CD4-positive, alpha-beta T cell (primary cell): ENCODE measurements at places on chromosomes 5 and 9.

DNA sequence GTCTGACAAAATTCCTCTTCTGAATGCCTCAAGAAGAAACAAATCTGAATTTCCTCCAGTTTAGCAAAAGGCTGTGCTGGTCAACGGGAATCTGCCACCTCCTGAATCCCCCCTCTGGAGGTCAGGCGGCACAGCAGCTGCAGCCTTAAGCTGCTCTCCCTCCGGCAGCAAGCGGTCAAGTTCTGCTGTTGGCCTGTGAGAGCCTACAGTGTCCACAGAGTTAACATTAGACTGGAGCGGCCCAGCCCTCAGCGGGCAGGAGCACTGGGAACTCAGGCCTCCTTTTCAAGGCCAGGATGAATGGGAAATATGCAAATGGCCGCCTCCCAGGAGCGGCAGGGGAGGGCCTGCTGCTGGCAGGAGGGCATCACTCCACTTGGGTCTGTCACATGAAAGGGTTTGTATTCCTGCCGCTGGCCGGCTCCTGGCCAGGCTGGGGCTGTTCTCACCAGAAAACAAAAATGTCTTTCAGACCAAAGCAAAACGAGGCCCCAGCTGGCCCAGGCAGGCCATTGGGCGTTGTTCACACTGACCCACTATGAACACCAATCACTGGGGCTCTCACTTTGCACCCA, 8.2 kb downstream of the ACSL6 start:
- H3K27ac ChIP-seq = no peak overlapping the region
- H3K36me3 ChIP-seq = no peaks in the 10 kb centered on the region
- no peaks in the 10 kb centered on the region for H3K27me3 ChIP-seq

- DNase-seq = no peak
- no peaks in the 10 kb centered on the region for H3K4me1 ChIP-seq
- no peaks in the 10 kb centered on the region for H3K27me3 ChIP-seq
Measured at GRCh38 chr9:31030741-31031202, 1353.7 kb upstream of the ACO1 start.

DNA sequence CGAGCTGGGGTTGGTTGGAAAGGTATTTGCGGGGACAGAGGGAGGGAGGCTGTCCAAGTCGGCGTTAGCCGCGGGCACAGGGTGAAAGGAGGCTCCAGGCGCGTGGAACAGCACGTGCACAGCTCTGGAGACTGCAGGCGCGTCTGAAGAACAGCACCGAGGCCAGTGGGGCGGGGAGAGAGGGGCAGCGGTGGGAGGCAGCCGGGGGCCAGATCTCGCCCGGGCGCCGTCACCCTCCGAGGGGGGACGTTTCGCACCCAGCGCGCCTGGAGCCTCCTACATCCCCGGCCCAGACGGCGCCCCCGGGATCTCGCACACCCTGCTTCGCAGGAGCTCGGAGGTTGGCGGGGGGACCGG, 79.6 kb downstream of the NTNG2 start:
- peak overlapping the region; percentile 74 for H3K4me3 ChIP-seq
- no peaks in the 10 kb centered on the region for H3K36me3 ChIP-seq
- peaks cover 34% of the 10 kb centered on the region for H3K4me1 ChIP-seq
- DNase-seq = no peak
- no peak overlapping the region for H3K27ac ChIP-seq
- H3K27me3 ChIP-seq = peaks cover 6% of the 10 kb centered on the region

DNA sequence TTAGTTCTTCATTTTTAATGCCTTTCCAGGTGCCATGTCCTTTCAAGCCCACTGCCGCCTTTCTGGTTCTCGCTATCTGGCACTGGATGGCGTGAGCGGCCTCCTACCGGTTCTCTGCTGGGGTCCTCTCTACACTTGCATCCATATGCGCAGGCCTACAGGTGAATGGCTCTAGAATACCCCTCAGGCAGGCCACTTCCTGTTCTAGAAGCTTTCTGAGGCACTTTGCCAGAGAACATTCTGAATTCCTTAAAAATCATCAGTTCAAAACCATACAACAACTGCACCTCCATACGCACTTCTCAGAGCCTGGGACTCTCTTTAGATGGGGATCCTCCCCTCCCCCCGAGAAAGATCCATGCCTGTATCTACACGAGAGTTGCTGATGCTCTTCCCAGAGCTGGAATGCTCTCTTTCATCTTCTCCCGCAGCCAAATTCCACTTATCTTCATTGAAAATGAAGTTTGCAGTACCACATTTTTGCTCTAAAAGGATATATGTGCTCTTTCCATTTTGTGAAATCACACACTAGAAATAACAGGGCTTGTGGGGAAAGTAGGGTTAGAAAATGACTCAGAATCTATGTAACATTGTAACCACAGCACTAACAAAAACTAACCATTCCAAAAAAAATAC, 1.4 kb upstream of the LHFPL2 start:
- H3K4me1 ChIP-seq = peaks cover 17% of the 10 kb centered on the region
- H3K4me3 ChIP-seq = no peak overlapping the region
- no peak for DNase-seq
- no peak overlapping the region for H3K27ac ChIP-seq
- H3K27me3 ChIP-seq = peaks cover 26% of the 10 kb centered on the region

DNA sequence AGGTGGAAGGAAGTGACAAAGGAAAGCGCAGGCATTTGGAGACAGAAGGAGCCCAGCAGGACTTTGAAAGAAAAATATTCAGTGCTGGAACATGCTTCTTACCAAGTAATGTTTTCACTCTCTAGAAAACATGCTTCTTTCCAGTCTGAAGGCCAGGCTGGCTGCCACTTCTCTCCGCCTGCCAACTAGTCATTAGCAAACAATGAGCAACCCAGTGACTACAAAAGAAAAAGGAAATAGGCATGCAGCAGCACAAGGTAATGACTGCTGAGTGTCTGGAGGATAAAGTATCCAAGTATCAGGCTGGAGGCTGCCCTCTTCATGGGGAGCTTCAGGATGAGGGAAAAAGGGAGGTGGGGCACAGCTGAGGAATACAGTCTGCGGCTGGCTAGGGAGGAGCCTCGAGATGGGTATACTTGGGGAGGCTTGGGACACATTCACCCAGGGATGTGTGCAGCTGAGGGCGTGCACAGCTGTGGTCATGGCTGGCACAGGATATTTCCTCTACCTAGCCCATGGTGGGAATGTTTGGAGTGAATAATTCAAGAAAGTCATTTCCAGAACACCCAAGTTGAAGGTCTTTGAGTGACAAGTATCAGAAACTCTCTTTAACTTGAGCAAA, 161.5 kb upstream of the KIF2A start:
- H3K27me3 ChIP-seq = peaks cover 3% of the 10 kb centered on the region
- no peaks in the 10 kb centered on the region for H3K4me1 ChIP-seq
- no peak for DNase-seq
- no peak overlapping the region for H3K4me3 ChIP-seq

- H3K27me3 ChIP-seq = no peaks in the 10 kb centered on the region
- H3K36me3 ChIP-seq = no peaks in the 10 kb centered on the region
Measured at GRCh38 chr9:68949271-68950000, 64.5 kb downstream of the PRKACG start.

- no peaks in the 10 kb centered on the region for H3K27me3 ChIP-seq
- H3K36me3 ChIP-seq = peaks cover 7% of the 10 kb centered on the region
- no peak for DNase-seq
Measured at GRCh38 chr9:113573046-113573958, 109.8 kb downstream of the RGS3 start.

DNA sequence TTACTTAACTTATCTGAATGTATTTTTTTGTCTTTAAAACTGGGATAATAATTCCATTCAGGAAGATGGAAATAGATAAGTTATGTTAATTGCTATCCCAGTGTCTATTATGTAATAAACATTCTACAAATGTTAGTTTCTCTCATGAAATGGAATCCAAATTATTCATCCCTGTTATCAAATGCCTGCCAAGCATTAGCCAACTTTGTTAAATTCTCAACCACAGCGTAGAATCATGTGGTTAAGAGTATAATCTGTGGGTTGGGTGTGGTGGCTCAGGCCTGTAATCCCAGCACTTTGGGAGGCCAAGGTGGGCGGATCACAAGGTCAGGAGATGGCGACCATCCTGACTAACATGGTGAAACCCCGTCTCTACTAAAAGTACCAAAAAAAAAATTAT, 912.9 kb upstream of the SEMA6A start:
- H3K27me3 ChIP-seq = no peaks in the 10 kb centered on the region
- no peak overlapping the region for H3K4me3 ChIP-seq
- H3K36me3 ChIP-seq = no peaks in the 10 kb centered on the region
- H3K27ac ChIP-seq = no peak overlapping the region
- H3K4me1 ChIP-seq = no peaks in the 10 kb centered on the region
- no peak for DNase-seq

- no peak overlapping the region for H3K27ac ChIP-seq
- no peak for DNase-seq
- no peaks in the 10 kb centered on the region for H3K27me3 ChIP-seq
- H3K4me3 ChIP-seq = no peak overlapping the region
Measured at GRCh38 chr5:151706906-151707305, 20.2 kb upstream of the SPARC start.

GRCh38 chr5:33997331-33997983, 10.4 kb downstream of the AMACR start:
- no peak overlapping the region for H3K27ac ChIP-seq
- H3K4me3 ChIP-seq = no peak overlapping the region
- H3K36me3 ChIP-seq = peaks cover 8% of the 10 kb centered on the region

GRCh38 chr5:72281764-72282499, 38.1 kb downstream of the MRPS27 start:
- H3K27ac ChIP-seq = no peak overlapping the region
- peaks cover 17% of the 10 kb centered on the region for H3K36me3 ChIP-seq
- no peaks in the 10 kb centered on the region for H3K27me3 ChIP-seq
- no peak for DNase-seq
- H3K4me3 ChIP-seq = no peak overlapping the region
- H3K4me1 ChIP-seq = no peaks in the 10 kb centered on the region

- no peak for DNase-seq
- no peaks in the 10 kb centered on the region for H3K4me1 ChIP-seq
- H3K27me3 ChIP-seq = no peaks in the 10 kb centered on the region
- no peak overlapping the region for H3K27ac ChIP-seq
- no peak overlapping the region for H3K4me3 ChIP-seq
Measured at GRCh38 chr9:80383331-80383730, 811.6 kb downstream of the TLE4 start.

- H3K27ac ChIP-seq = no peak overlapping the region
- H3K4me3 ChIP-seq = no peak overlapping the region
- no peak for DNase-seq
- H3K4me1 ChIP-seq = no peaks in the 10 kb centered on the region
- H3K27me3 ChIP-seq = no peaks in the 10 kb centered on the region
- H3K36me3 ChIP-seq = no peaks in the 10 kb centered on the region
Measured at GRCh38 chr5:75277463-75277862, 40.8 kb upstream of the ANKRD31 start.

- DNase-seq = no peak
- no peaks in the 10 kb centered on the region for H3K27me3 ChIP-seq
- no peaks in the 10 kb centered on the region for H3K36me3 ChIP-seq
- no peak overlapping the region for H3K27ac ChIP-seq
Measured at GRCh38 chr5:148788636-148789035, 37.8 kb upstream of the ADRB2 start.

DNA sequence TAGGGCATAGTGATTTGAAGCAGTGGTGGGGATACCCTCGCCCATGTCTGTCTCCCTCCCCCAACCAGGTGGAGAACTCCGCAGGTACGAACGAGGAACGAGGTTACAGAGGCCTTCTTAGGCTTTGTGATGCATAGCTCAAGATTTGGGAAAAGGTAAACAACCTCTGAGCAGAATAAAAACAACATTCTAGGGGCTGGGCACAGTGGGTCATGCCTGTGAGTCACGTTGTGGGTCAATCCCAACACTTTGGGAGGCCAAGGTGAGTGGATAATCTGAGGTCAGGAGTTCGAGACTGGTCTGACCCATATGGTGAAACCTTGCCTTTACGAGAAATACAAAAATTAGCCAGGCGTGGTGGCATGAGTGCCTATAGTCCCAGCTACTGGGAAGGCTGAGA, 3.6 kb upstream of the LCP2 start:
- no peak overlapping the region for H3K4me3 ChIP-seq
- no peaks in the 10 kb centered on the region for H3K27me3 ChIP-seq
- no peak for DNase-seq
- H3K27ac ChIP-seq = no peak overlapping the region
- H3K4me1 ChIP-seq = peaks cover 79% of the 10 kb centered on the region

DNA sequence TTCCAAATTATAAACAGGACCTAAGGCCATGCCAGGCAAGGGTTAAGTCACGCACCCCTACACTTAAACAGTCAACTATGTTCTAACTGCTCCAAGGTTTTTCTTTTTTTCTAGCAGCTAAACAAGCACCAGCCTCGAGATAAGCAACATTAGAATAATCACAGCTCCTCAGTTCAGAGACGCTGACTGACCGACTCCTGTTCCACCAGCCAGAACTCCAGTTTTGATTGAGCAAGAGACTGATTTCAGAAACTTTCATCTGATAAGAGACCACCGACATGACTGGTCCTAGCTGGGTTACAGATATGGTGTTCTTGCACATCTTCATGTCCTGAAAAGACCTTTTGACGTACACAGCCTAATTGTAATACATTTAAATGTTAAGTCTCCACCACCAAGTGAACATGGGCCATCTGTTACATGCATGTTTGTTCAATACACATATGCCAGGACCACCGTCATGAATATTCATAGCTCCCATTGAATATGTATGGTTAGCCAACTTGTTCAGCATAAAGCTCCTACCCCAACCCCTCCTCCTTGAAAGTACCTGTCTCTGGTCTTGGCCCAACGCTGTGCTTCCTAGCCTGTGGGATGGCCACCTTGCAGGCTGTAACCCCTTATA, 23.7 kb upstream of the OTULINL start:
- DNase-seq = no peak
- H3K36me3 ChIP-seq = no peaks in the 10 kb centered on the region
- H3K27ac ChIP-seq = no peak overlapping the region
- H3K4me3 ChIP-seq = no peak overlapping the region

GRCh38 chr9:132044176-132044875, 35.3 kb downstream of the MED27 start:
- DNase-seq = no peak
- no peak overlapping the region for H3K4me3 ChIP-seq
- H3K36me3 ChIP-seq = no peaks in the 10 kb centered on the region
- H3K27ac ChIP-seq = no peak overlapping the region

- H3K27ac ChIP-seq = no peak overlapping the region
- H3K36me3 ChIP-seq = no peaks in the 10 kb centered on the region
- H3K4me1 ChIP-seq = no peaks in the 10 kb centered on the region
- no peak for DNase-seq
- H3K27me3 ChIP-seq = no peaks in the 10 kb centered on the region
- H3K4me3 ChIP-seq = no peak overlapping the region
Measured at GRCh38 chr9:76818271-76818670, 54.0 kb downstream of the PCA3 start.

- no peaks in the 10 kb centered on the region for H3K4me1 ChIP-seq
- no peaks in the 10 kb centered on the region for H3K27me3 ChIP-seq
- H3K27ac ChIP-seq = no peak overlapping the region
- DNase-seq = no peak
- H3K36me3 ChIP-seq = no peaks in the 10 kb centered on the region
Measured at GRCh38 chr9:113644321-113644720, 180.8 kb downstream of the RGS3 start.
